ENCODE measurements at places on chromosomes 4 and X.

DNA sequence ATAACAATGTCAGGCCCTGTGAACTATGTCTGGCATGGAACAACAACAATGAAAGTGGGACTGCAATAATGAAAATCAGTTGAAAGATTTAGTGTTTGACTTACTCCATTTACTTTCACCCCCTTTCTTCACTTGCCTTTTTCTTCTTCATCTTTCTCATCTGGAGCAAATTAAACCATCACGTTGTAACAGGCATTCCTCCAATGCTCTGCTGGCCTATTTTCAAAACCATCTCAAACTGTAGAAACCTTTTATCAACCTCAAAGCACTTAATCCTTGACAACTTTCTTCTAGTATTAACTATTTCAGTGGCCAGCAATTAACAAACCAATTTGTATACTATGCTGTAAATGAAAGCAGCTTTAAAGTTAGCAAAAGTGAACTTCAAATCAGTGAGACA, 8.3 kb downstream of the KLHL13 start:
- DNase-seq, result peak; percentile 42

DNA sequence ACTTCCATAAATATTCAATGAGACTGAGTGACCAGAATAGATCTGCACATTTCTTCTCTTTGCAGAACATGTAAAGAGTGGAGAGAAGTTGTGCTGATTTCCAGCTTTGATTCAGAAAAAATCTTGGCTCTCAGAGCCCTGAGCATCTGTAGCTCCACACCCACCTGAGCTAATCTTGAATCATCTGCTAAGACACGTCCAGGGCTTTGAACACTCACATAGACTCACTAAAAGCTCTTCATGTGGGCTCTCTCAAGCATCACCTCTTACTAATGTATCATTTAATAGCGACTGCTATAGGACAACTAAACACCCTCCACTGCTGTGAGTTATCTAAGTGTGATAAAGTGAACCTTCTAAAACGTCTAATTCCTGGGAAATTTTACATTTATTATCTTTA, 147.7 kb upstream of the GRIA3 start:
- no peak for DNase-seq

GRCh38 chr4:5052204-5052702, 973 bp downstream of the STK32B start:
- DNase-seq, result peak; percentile 26

DNA sequence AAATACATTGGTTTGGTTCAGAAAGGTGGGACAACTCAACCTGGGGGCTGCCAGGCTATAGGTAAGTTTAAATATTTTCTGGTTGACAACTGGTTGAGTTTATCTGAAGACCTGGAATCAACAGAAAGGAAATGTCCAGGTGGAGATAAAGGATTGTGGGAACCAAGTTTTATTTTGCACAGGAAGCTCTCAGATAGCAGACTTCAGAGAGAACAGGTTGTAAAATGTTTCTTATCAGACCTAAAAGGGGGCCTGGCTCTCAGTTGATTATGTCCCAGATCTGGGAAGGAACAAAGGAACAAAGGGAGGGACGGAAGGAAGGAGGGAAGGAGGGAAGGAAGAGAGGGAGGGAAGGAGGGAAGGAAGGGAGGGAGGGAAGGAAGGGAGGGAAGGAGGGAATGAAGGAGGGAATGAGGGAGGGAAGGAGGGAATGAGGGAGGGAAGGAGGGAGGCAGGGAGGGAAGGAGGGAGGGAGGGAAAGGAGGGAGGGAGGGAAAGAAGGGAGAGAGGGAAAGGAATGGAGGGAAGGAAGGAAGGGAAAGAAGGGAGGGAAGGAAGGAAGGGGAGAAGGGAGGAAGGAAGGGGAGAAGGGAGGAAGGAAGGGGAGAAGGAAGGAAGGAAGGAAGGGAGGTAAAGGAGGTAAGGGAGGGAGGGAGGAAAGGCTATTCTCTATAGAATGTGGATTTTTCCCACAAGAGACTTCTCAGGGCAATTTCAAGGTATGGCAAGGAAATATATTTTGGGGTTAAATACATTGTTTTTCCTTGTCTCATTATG, 186.7 kb downstream of the DHRSX start:
- no peak for DNase-seq

GRCh38 chrX:7159149-7159861, 11.4 kb upstream of the PUDP start:
- no peak for DNase-seq

DNA sequence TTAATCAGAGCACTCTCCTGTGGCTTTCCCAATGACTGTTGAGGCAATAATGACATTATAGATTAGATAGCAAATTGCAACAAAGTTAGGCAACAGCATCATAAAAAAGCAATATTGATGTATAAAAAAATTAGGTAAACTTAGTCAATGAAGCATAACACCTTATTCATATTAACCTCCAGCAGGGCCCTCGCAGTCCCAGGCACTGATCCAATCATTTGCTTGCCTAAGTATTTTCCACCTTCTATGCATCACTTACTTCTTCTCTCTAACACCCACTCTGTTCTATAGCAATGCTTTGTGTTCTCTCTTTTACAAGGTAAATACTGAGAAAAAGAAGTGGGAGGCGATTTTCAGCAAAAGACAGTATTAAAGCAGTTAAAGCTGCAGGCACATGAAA, 833.5 kb upstream of the ADGRL3 start:
- DNase-seq, result no peak

GRCh38 chrX:37755025-37755424, 24.8 kb upstream of the CYBB start:
- DNase-seq, result peak; percentile 55

DNA sequence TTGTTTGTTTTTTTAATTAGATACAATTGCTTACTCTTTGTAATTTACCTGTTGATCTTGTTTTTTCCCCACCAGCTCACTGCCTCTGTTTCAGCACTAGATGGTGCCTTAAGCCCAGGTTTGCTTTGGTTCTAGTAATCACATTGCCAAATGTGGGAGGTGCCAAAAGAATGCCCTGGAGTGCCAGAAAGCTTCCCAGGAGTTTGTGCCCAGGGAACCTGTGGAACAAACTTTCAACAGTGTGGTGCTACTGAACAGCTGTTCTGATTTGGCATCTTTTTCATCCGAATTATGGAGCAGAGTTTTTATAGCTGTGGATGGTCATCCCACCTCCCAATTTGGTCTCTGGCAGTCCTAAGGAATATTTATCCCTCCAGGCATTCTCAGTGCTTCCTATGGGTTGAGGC, 1000.7 kb downstream of the STIM2 start:
- DNase-seq, result peak; percentile 13

GRCh38 chrX:115330498-115331168, 41.1 kb downstream of the LUZP4 start:
- peak; percentile 88 for DNase-seq

DNA sequence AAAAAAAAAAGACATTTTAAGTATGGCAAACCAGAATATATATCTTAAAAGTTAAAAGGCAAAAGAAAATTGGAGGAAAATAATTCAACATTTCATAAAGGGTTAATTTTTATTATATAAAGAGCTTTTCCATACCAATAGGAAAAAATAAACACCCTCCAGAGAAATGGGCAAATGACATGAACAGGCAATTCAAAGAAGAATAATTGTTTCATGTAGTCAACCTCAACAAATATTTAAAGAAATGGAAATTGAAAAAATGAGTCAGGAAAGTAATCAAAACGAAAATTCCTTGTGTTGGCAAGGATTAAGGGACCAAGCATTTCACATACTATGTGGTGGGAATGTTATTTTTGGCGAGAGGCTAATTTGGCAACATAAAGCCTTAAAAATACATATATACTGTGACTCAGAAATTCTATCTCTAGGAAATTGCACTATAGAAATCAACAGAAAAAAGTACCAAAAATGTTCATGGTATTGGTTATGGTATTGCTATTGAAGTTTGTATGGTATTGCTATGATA, 87.6 kb downstream of the HAUS3 start:
- DNase-seq, result no peak

GRCh38 chrX:36861601-36862000, 146.6 kb upstream of the FAM47C start:
- DNase-seq, result peak; percentile 16

- DNase-seq, result no peak
Observed at GRCh38 chrX:41655631-41656030, 33.1 kb upstream of the GPR34 start.

DNA sequence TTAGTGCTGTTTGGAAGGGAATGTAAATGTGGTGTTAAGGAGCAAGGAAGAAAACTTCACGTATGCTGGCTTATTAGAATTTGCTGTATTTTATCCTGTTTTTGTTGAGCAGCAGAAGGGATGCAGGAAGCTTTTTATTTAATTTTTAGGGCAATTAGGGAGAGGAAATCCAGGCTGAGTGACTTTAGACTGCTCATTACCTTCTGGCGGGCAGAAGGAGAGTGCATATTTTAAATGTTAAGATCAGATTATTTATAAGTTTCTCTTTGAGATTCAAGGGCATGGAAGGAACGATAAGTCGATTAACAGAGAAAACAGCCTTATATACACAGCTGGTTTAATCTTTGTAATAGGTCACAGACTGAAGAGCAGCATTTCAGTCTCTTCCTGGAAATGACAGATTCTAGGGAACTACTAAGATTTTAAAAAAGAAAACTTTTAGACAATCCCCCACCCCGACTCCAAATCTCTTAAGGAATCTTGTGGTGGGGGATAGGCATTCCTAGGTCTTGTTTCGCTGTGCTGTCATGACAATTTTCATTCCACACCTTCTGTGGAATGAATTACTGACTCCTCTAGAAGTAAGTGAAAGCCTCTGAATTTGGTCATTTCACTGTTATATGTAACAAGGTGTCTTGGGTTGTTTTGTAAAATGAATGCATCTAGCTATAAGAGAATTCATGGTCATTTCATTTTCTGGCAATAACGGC, 402.5 kb downstream of the RAPGEF2 start:
- DNase-seq, result no peak

- DNase-seq, result no peak
Observed at GRCh38 chr4:67288964-67289363, 256.3 kb downstream of the CENPC start.

DNA sequence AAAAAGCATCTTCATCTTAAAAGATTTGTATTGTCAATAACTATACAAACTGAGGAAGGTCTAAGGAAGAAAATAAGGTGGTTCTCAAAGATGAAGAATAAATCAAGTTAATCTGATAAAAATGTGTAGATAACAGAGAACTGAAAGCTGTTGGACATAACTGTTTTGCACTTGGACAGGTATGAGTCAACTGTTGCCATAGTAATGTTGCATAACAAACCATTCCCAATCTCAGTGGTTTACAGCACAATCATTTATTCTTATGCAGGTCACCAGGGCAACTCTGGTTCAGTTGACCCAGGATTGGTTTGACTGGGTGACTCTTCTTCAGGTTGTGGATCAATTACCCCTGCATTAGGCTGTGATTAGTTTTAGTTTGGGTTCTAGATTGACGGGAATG, 2197.7 kb downstream of the ARAP2 start:
- DNase-seq, result no peak

DNA sequence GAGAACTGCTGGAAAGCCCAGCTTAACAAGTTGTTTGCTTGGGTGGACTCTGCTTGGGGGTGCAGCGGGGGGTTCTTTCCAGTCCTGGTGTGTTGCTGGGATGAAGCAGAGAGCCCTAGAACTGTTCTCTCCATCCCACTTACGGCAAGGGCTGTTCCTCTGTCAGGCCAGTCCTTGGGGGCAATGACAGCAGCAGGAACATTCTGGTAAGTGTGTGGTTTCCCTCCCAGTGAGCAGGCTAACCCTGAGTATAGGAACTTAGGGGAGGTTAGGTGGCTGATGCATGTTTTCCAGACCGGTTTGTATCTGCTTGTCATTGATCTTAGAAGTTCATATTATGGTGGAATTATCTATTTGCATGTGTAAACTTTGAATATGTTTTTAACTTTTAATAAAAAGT, 46.9 kb upstream of the TLR2 start:
- no peak for DNase-seq

- DNase-seq, result peak; percentile 85
Observed at GRCh38 chr4:114005569-114006442, 26.4 kb upstream of the ARSJ start.

- no peak for DNase-seq
Observed at GRCh38 chrX:115178473-115178872, 10.7 kb upstream of the RBMXL3 start.

DNA sequence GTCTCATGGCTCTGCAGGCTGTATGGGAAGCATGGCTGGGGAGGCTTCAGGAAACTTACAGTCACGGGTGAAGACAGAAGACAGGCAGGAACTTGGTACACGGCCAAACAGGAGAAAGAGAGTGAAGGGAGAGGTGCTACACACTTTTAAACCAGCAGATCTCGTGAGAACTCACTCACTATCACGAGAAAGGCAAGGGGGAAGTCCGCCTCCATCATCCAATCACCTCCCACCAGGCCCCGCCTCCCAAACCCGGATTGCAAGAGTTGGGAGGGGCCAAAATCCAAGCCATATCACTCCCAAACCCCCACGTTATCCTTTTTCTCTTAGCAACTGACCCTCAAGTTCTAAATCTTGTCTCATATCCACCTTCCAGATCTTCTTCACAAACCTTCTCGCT, 1710.5 kb upstream of the TENM3 start:
- no peak for DNase-seq

DNA sequence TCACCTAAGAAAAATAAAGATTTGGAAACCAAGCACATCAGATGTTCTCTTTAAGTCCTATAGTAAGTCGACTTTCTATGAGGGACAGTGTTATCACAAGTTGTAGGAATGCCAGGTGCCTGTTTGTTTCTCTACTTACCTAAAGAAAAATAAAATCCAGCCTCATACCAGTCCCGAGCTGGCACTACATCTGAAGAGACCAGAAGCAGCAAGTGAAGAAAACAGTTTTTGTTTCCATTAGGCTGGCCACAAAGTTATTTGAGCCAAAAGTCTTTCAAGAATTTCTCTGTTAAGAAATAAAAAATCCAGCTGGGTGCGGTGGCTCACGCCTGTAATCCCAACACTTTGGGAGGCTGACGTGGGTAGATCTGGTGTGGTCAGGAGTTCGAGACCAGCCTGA, 10.8 kb upstream of the PPARGC1A start:
- DNase-seq, result no peak

DNA sequence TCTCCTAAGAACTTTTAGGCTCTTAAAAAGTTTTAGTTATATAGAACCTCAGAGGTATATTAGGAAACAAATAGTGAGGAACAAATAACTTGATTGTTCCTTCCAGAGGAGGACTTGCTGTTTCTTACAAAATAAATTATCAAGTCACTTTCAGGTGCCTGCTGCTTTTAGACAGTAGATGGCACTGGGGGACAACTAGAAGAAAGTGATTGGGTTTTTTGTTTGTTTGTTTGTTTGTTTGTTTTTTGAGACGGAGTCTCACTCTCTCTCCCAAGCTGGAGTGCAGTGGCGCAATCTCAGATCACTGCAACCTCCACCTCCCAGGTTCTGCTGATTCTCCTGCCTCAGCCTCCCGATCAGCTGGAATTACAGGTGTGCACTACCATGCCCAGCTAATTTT, 35.4 kb upstream of the CDKL5 start:
- no peak for DNase-seq
